ENCODE measurements at places on chromosomes 1 and 21.
A peak's percentile ranks its signal among the peaks of the same experiment; 100 is the strongest.

GRCh38 chr1:107965110-107965991 is at the start of gene VAV3:
TSS of gene VAV3 (minus strand) at chr1:107965180. CDS start at chr1:107964869, 311 bp downstream.
- DNase-seq: peak; percentile 59

- no peak for DNase-seq
These were observed 17.0 kb downstream of the RBP7 start for GRCh38 chr1:10014016-10014415.

DNA sequence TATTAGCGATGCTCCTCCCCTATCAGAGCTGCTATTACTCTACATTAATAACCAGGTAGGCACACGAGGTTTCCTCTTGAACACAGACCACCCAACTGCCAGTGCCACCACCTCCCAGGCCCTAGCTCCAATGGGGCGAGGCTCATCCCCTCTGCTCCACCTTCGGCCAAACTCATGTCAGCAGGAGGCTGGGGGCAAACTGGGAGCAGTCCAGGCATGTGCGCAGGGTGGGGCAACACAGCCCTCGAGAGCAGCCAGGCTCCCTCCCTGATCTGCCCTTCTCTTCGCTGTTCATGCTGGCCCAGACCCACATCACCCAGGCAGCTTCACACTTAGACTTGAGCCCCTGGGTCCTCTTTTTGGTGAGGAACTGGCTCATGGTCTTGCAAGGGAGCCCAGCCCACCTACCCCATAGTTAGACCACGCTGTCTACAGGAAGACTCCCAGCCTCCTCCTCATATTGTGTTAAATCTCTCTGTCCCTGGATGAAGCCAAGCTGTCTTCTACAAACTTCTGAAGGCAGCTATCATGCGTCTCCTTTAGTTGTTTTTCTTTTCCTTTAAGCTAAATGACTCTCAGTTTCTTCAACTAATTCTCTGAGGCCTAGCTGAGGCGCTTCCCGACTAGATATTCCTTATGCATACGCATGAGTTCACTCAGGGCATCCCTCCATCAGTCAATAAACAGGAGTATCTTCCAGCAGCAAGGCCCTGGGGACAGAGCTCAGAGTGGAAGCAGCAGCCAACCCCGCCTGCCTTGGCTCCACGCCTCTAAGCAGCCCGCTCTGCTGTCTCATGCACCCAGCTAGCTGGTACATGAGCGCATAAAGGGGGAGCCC is 12.0 kb downstream of the TMEM9 start:
- DNase-seq: no peak

- peak; percentile 51 for DNase-seq
These were observed 81.9 kb downstream of the JAK1 start for GRCh38 chr1:64884261-64885040.

- DNase-seq: no peak
These were observed 447.9 kb downstream of the CAMTA1 start for GRCh38 chr1:7233237-7233540.

DNA sequence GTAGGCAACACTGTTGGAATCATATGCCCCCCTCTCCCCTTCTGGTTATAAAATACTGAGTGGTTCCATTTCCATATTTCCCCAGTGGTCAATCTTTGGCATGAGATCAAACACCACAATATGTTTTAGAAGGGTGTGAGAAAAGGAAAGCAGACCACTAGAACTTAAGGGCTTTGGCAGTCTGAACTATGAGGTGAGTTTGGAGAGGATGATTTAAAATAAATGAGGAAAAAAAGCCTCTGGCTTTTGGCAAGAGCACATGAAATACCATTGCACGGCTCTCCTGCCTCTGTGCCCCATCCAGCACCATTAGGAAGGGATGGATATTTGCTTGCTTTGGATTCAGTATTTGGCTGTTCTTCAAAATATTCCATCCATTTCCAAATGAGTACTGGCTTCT is 339.5 kb upstream of the C1orf87 start:
- no peak for DNase-seq

DNA sequence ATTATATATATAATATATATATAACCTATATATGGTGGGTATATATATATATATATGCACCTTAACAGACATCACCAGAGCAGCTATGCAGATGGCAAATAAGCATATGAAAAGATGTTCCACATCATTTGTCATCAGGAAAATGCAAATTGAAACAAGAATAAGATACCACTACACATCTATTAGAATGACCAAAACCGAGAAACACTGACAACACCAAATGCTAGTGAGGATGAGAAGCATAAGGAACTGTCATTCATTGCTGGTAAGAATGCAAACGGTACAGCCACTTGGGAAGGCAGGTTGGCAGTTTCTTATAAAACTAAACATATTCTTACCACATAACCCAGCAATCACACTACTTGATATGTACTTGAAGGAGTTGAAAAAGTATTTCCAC is 219.8 kb upstream of the PRMT6 start:
- no peak for DNase-seq

DNA sequence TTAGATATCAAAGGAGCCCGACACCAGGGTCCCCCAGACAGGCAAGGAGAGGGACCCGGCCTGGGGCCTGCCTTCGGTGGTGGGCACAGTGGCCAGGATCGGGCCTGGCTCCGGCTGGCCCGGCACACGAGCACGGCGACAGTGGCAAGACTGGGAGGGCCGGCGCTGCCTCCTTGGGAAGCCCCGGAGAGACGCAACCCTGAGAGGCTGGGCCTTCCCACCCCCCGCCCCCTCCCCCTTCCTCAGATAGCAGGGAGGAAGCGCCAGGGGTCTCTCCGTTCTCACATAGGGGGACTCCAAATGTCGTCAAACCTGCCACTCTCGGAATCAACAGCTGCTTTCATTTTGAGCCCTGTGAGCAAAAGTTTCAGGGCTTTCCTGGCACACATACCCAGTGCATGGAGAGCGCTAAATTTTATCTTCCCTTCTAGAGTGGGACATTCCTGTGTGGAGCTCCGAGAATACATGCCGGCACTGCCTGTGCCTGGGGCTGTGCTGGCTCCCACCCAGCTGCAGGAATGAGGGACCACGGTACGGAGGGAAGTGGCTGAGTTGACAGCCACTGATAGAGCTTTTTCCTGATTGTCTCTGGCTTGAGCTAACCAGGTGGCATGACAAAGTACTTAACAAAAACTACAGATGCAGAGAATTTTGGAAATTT is 62.4 kb downstream of the CD247 start:
- peak; percentile 8 for DNase-seq

DNA sequence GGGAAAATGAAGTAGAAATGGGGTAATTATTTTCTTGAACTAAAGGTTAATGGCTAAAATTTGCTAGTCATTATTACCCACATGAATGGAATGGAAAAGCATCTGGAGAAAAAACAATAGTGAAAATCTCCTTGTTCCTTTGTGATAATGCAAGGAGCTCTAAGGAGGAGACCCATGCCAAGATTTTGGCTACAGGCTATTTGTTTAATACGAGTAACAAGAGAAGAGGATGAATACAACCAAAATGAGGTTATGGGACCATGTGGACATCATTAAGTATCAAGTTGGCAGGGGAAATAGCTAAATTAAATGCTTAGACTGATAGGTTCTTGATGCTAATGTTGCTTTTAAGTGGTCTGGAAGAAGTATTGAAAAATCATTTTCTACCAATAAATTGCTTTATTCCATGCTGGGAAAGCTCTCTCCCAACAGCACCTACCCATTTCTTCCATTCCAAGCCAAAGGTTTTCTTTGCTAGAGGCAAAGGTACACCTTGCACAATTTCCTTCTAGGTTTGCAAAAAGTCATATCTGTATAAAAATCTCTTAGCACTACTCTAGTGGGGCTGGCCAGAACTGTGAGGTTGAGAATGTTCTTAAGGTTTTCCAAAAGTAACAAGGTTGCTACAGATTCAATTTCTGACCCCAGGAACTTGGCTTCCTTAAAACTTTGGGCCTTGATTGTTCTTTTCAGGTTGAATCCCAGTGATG is 100.2 kb downstream of the SMYD2 start:
- no peak for DNase-seq

GRCh38 chr1:209539576-209539975 is 43.9 kb upstream of the CAMK1G start:
- no peak for DNase-seq

- peak; percentile 64 for DNase-seq
These were observed 49.9 kb downstream of the BACE2 start for GRCh38 chr21:41217671-41218385.

- DNase-seq: peak; percentile 52
These were observed 4.1 kb downstream of the RBP7 start for GRCh38 chr1:10001016-10001665.

GRCh38 chr21:42156690-42157605 is 62.0 kb upstream of the ABCG1 start:
- peak; percentile 51 for DNase-seq

DNA sequence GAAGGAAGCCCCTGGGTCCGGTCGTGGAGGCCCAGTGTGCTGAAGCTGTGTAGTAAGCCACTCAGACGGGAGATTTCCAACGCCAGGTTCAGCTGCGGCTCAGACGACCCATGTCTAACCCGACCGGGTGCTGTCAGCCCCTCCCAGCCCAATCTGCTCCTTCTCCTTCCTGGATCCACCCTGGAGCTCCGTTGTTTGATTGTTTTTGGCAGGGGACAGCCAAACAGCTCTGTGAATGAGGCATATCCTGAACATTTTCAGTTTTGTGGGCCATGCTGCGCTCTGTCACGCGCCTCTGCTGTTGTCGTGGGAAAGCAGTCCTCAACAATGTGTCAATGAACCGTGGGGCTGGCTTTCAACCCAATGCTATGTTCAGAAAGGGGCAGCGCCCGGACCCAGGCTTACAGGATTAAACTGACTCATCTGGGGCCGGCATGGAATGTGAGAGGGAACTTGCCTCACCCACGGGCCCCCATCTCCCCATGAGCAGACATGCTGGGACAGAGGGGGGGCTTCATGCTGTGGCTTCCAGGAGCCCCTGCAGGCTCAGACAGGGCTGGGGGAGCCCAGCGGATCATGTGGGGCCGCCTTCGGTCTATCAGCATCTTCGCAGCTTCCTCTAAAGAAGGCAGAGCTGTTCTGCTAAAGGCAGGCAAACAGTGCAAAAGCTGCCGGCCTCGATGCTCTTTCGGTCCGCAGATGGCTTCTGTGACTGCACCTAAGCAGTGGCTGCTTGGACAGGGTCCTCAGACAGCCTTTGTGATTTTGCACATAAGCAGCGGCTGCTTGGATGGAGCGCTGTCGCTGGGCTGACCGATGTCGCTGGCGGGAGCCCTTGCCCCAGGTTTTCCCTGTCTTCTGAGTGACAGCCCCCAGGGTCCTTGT is 101.7 kb downstream of the RIPK4 start:
- DNase-seq: peak; percentile 66

DNA sequence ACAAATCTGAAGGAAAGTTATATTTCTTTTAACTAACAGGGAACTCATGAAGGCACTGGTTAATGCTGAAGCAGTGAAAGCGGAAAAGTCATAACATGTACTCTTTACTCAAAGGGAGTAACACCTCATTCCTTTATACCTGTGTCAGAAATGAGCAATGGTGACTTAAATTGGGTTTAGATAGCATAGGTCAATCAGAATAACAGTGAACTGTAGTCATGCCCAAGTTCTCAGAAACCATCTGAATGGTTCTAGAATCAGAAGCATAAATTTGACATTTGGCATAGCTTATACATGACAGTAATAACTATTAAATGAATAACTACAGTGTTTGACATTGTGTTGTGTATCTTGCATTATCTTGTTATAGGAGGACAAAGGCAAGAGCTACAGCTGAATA is 382.0 kb downstream of the NUF2 start:
- DNase-seq: no peak

Data from fibroblast of pulmonary artery (primary cell).